ENCODE measurements at places on chromosomes 3 and 15.

- DNase-seq: no peak
Observed at GRCh38 chr15:75397494-75397893, 29.1 kb upstream of the MAN2C1 start.

DNA sequence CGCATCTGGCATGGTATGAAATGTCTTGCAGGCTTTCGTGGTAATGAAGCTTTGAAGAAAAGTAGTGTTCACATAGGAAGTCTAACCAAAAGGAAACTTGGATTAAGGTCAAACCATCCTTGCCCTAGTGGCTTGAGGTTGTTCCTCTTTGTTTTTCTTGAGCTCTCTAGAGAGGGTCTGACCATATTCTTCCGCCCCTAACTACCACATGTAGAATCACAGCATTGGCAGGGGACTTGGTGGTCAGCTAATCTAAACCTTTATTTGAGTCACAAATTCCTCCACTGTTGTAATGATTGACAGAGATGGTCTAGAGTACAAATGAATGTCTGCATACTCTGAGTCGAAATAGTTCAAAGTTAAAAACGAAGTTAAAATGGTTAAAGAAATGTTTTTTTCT, 39.1 kb upstream of the PHLDB2 start:
- no peak for DNase-seq

- no peak for DNase-seq
Observed at GRCh38 chr15:64845183-64845611, 3.5 kb downstream of the PLEKHO2 start.

DNA sequence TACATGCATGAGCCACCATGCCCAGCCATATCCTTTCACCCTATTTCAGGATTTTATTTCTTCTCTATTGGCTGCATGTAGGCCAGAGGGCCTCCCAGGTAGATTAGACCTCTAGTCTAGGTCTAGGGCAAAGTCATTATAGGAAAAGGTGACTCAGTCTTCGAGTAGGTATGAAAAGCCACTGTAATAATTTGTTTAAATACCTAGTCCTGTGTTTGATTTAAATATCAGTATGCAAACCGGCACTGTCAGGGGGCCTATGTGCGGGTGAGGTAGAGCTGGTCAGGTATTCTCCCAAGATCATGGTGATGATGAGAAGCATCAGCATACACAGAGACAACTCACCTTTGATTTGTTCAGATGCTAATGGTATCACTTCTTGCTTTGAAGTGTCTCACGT, 101.4 kb upstream of the UMPS start:
- DNase-seq: no peak

DNA sequence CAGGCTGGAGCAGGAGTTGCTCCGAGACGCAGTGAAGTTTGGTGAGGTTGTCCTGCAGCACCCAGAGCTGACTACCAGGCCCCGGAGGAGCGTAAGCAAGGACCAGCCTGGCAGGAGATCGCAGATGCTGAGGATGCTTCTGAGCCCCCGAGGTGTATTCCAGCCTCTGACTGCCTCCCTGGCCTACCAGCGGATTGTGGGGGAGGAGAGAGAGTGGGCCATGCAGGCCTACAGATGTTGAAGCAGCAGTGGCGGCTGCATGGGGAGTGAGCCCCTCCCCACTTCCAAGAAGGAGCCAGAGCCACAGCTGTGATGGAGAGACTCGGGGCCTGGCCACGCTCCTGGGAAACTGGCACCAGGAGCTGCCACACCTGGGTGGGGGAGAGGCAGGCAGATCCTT, 302.5 kb upstream of the PROK2 start:
- no peak for DNase-seq

DNA sequence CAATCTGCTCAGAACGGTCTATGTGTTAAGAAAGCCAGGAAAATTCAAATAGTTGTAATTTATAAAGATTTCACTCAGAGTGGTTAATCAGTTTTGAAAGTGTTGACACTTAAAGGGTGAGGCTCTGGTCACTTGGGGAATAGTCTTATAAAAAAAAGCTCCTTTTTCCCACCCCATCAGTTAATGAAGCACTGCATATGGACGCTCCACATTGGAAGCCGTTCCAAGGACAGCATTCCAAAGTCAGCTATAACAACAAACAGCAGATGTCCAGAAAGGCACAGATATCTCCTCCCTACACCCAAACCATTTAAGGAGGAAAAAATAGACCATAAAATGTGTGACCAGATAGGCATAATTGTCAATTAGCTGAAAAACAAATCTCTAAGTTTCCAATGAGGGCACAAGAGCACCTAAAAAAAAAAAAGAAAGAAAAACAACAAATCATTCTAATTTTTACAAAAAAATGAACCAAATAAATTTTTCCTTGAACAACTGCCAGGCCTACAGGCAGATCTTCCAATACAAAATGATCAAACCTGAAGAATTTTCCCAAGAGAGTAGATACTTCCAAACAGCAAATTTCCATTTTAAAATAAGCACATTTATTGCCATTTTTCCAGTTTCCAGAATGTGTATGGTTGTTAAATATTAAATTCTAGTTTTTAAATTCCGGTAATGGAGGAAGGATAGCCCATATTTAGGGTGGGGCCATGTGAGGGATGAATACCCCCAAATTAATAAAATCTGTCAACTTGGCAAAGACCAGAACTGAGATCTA, 198.3 kb downstream of the ERC2 start:
- DNase-seq: no peak

DNA sequence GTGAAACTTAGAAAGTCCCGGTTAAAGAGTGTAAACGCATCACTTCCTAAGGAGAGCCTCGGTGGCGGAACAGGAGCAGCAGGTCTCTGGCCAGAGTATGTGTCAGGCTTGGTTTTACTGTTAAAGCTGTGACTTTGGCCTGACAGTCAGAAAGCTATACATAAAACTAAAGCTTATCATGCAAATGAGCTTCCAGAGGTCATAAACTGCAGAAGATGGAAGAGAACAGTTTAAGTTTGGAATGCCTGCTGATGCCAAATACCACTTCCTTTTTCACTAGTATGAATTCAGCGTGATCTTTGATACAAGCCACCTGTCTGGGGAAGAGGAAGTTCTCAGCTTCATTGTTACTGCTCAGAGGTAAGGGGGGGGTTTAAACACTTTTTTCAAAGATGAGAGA, 125.1 kb upstream of the CTDSPL start:
- no peak for DNase-seq

- DNase-seq: peak; percentile 54
Observed at GRCh38 chr3:149657321-149657925, 402 bp downstream of the WWTR1 start.

GRCh38 chr15:83783227-83783626, 129.3 kb downstream of the ADAMTSL3 start:
- DNase-seq: no peak

GRCh38 chr3:188664795-188665194, 507.0 kb upstream of the TPRG1 start:
- DNase-seq: no peak

GRCh38 chr15:101207867-101208288, 44.0 kb downstream of the CHSY1 start:
- DNase-seq: peak; percentile 88

DNA sequence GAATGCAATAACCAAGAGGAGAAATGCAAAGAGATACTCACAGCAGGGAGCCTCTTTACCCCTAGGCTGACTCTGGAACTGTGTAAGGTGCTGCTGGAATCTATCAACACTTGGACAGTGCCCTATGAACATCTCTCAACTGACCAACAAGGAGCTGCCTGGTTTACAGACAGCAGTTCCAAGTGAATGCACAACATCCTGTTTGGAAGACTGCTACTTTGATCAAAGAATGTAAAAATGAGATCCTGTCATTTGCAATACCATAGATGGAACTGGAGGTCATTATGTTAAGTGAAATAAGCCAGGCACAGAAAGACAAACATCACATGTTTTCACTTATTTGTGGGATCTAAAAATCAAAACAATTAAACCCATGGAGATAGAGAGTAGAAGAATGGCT, 136.3 kb downstream of the IMPG2 start:
- DNase-seq: no peak

DNA sequence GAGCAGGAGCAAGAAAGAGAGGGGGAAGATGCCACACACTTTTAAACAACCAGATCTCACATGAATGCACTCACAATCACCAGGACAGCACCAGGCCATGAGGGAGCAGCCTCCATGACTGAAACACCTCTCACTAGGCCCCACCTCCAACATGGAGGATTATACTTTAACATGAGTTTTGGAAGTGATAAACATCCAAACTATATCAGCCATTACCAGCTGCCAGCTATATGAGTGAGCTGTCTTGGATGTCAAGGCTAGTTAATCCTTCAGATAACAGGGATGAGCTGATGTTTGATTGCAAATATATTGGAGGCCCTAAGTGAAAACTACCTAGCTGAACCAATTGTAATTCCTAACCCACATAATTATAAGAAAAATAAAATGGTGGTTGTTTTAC, 108.4 kb upstream of the DCBLD2 start:
- no peak for DNase-seq

GRCh38 chr3:98979296-98979695, 77.8 kb upstream of the DCBLD2 start:
- no peak for DNase-seq

DNA sequence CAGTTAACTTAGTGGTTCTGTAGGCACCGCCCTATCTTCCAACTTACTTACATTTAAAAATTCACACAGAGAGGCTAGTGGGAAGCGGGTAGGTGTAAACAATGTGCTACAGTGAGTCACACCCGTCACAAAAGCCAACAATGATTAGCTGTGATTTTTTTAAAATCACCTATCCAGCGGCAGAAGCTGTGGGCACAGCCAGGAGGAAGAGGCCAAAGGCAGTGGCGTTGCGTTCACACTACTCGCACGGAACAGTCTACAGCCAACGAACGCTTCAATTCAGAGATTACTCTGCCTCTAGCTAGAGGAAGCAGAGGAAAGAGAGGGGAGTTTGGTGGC, 2.5 kb upstream of the NLGN1 start:
- DNase-seq: no peak

GRCh38 chr3:34216711-34217335, 418.4 kb downstream of the PDCD6IP start:
- DNase-seq: no peak

GRCh38 chr3:160400030-160400701, 716 bp downstream of the SMC4 start:
- peak; percentile 64 for DNase-seq

- DNase-seq: no peak
Observed at GRCh38 chr15:29074045-29074444, 188.3 kb downstream of the APBA2 start.

DNA sequence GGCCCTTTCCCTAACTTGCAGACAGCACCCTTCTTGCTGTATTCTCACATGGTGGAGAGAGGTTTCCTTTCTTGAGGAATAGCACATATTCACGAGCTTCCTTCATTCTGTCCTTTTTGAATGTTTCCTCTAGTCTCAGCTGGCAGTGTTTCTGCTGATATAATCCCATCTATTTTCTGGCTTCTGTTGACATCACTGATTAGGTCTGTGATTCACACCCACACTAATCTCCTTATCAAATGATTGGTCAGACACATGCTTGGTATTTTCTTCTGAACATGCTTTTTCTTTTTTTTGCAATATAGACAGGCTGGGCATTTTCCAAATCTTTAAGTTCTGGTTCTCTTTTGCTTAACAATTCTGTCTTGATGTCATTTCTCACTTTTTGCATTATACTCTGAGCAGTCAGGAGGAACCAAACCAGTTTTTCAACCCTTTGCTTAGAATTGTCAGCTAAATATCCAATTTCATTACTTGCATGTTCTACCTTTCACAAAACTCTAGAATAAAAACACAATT, 65.4 kb downstream of the OXSM start:
- DNase-seq: no peak

- no peak for DNase-seq
Observed at GRCh38 chr3:159520638-159521037, 468.0 kb upstream of the IL12A start.

GRCh38 chr3:105518806-105519418, 152.2 kb downstream of the ALCAM start:
- no peak for DNase-seq

DNA sequence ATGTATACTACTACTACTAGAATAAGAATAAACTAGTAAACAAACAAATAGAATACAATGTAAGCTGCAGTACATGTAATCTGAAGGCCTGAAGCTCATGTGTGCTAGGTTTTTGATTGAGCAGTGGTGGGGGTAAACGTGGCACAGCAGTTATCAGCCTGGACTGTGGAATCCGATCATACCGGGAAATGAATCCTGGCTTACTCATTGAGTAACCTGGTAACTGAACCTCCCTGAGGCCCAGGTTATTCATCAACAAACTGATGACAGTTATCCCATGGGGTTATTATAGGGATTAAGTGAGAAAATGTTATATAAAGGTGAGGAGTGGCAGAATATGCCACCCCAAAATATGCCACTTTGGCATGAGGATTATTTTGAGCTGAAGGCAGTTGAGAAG, 339.1 kb downstream of the FHIT start:
- no peak for DNase-seq

GRCh38 chr15:74733269-74733668, 7.9 kb upstream of the CYP1A1 start:
- DNase-seq: no peak

- no peak for DNase-seq
Observed at GRCh38 chr15:95449230-95449628, 881.3 kb upstream of the NR2F2 start.

DNA sequence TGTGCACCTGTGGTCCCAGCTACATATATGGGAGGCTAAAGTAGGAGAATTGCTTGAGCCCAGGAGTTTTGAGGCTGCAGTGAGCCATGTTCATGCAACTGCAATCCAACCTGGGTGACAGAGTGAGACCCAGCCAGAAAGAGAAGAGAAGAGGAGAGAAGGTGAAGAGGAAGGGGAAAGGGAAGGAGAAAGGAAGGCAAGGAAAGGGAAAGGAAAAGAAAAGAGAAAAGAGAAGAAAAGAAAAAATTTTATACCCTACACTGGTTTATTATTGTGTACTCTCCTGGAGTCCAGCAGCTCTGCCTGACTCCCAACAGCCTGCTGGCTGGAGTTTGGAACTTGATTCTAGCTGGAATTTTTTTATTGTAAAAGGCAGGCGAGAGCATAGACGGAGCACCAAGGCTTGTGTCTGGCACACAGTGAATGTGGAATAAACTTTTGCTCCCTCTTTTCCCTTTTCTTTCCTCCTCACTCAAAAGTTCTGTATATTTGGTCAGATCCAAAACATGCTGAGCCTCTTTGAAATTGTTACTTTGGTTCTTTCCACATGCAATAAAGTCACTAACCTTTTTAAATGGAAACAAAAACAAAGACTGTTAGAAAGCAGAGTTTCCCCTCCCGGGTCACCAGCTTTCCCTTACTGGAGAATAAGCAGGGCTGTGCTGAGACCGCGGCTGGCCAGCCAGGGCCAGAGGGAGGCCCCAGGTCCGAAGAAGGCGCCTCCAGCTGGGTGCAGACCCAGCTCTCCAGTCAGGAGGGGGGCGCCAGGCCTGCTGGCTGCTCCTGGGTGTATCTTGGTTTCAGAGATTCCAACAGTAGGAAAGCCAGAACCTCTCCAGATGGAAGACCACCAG, 9.9 kb downstream of the THSD4 start:
- DNase-seq: no peak

GRCh38 chr15:51966192-51966591, 5.4 kb downstream of the LEO1 start:
- DNase-seq: no peak

DNA sequence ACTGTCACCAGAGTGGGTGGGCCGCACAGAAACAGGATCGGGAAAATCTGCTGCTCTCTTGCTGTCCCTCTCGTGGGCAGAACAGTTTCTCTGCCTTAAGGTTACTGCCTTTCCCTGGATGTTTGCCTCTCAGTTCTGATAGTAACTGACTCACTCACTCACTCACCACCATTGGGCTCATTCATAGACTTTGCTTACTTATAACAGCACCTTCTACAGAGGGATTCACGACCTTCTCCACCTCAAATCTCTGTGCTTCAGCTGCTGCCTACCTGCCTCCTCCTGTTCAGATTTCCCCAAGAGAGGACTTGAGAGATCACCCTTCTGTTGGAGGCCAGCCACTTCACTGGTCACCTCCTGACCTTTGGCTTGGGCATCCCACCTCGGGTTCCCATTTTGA, 147.7 kb upstream of the ICE2 start:
- DNase-seq: no peak
